GM13976 (cell line): ENCODE measurements at places on chromosomes 7 and 10.

GRCh38 chr7:143382126-143382790 is 1.1 kb downstream of the ZYX start:
- DNase-seq: peak; percentile 37

DNA sequence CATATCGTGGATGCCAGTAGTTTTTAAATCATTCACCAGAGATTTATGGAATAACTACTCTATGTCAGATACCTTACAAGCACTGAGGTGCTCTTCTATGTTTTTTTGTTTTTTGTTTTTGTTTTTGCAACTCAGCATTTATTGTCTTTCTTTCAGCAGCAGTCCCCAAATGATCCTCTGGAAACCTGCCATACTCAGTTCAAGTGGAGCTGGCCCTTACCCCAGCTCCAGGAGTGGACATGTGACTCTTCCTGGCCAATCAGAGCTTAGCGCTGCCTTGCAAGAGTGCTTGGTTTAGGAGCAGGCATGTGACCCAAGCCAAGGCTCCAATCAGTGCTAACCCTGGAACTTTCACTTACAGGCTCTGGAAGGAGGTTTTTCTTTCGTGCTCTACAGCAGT is 356.6 kb upstream of the ZMIZ1 start:
- DNase-seq: no peak

GRCh38 chr10:792792-793100 is 103.3 kb upstream of the DIP2C start:
- DNase-seq: no peak

DNA sequence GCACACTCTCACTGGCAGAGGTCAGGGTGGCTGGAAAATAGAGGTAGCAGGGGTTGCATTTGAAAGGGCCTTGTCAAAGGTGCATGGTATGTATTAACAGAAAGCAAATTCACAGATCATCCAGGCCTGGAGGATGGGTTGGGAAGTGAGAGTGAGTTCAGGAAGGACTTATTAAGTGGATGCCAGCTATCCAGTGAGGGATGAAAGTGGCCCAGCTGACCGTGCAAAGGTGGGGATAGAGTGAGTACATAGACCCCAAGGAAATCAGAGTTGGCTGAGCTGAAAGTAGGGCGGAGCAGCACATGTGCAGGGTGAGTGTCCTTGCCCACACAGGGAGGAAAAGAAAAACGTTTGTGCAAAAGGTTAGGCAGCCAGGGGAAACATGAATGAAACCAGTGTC is 58.1 kb downstream of the HECW1 start:
- no peak for DNase-seq

DNA sequence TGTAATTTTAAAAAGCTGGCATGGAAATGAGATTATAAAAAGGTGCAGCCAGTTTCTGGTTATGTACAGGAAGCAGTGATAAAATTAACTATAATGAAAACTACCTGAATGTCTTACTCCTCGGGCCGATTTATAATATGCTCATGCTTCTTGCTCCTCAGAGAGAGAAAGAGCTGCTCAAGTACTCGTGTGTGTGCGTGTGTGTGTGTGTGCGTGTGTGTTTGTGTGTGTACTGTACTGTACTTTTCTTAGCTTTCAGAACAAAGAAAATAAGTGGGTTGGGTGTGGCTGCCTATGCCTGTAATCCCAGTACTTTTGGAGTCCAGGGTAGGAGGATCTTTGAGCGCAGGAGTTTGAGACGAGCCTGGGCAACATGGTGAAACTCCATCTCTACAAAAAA is 96.6 kb upstream of the NMT2 start:
- no peak for DNase-seq

DNA sequence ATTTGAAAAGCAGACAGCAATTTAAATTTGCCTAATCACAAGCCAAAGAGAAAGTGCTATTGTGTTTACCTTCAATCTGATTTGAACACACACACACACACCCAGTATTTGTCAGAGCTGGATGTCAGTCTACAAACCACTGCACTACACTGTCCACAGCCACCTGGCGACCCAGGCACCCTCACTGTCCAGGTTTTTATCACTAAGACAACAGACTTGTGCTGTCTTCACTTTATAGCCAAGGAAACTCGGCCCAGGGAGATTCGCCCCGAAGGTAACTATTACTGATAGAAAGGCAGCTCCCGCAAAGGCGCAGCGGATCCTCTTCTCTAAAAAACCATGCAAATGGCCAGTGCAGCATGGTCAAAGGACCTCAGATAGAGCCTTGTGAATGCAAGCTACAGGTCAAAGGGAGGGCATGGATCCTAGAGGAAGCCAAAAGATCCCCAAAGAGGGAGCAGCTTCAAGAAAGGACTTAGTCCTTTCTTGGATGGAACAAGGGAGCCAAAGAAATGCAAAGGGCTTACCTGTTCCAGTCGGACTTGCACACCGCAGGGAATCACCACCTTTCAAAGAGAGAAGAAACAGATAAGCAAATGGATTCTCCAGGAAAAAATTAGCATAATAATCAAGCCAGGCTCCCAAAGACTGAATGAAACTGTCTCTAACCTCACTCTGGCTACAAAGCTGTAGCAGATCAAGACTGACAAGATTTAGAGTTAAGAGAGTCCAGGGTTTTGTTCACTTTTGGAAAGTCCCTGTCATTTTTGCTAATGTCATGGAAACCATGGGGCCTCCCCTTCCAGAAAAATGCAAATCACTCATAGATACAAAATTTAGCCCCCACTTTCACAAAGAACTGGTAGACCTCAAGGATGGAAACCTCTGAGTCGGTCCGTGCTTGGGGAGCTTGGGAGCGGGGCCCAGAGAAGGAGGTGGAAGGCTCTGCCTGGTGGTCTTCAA is 101.1 kb downstream of the TNS3 start:
- peak; percentile 78 for DNase-seq

DNA sequence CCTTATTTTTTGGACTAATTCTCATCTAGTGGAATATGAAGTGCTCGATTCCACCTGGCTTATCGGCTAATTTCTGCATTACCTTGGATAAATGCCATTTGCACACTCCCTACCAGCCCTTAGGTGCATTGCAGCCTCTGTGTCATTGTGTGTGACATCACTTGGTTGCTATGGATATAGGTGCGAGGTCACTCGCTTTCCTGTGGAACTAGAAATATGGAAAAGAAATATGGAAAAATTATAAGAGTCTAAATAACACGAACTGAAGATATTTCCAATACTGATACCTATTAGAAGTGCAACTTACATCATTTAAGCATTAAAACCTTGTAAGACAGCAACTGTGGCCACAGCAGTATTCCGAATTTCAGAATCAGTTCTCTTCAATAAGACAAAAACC is 2.0 kb downstream of the YWHAG start:
- no peak for DNase-seq

GRCh38 chr7:915291-916218 is 38.9 kb downstream of the ADAP1 start:
- DNase-seq: no peak

DNA sequence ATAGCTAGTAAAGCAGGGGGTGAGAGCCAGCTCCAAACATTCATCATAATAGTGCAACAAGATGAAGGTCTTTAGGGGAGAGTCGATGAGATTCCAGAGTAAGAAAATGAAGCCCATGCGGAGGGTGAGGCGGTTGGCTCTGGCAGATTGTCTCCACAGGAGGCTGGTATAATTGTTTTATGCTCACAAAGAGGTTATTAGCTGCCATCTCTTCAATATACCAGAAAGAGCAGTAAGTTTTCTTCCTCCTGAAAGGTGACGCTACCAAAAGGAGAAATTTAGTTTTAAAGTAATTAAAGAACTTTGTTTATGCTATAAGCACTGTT is 59.2 kb upstream of the KCNIP2 start:
- no peak for DNase-seq

GRCh38 chr7:124718032-124718766 is 47.4 kb downstream of the GPR37 start:
- DNase-seq: no peak

DNA sequence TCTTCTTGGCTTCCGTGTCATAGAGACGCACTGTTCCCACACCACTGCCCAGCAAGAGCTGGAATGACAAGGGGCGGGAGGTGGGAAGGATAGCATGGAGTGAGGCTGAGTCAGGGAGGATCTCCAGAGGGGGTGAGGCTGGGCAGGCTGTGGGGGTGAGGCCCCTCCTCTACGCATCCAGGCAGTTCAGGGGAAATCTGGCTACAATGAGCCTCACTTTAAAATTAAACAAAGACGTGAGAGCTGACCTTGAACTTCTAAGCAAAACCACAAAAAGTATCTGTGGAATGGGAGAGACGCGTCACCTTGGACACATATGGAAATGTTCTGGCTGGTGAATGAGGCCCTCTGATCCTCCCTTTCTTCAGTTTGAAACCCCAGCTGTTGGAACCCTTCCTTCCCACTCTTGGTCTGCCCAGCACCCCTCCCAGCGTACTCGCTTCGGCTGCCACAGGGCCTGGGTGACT is 17.7 kb downstream of the WDR91 start:
- no peak for DNase-seq

- DNase-seq: no peak
Measured at GRCh38 chr7:104650991-104651640, 322.7 kb downstream of the LHFPL3 start.

- DNase-seq: no peak
Measured at GRCh38 chr7:20651960-20652544, 36.6 kb downstream of the ABCB5 start.

- DNase-seq: no peak
Measured at GRCh38 chr10:110485541-110485940, 12.2 kb upstream of the DUSP5 start.

DNA sequence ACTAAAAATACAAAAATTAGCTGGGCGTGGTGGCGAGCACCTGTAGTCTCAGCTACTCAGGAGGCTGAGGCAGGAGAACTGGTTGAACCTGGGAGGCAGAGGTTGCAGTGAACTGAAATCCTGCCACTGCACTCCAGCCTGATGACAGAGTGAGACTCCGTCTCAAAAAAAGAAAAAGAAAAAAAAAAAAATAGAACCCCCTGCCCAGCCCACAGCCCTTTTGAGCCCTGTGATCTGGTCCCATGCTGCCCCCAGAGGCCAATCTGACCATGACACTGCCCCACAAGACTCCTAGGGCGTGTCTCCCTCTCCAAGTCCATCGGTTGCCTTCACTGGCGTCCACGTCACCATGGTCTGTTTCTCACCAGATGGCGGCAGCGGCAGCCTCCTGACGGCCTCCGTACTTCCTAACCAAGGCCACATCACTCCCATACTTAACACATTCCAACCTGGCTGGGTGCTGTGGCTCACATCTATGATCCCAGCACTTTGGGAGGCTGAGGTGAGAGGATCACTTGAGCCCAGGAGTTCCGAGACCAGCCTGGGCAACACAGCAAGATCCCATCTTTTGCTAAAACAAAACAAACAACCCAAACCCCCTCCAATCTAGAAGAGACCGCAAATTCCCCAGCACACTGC is 18.0 kb downstream of the STX1A start:
- peak; percentile 71 for DNase-seq

GRCh38 chr10:112024079-112024478 is 159.5 kb downstream of the GPAM start:
- no peak for DNase-seq

- DNase-seq: no peak
Measured at GRCh38 chr7:49479441-49479840, 294.0 kb upstream of the VWC2 start.

GRCh38 chr7:129908181-129908580 is 44.6 kb downstream of the UBE2H start:
- no peak for DNase-seq

DNA sequence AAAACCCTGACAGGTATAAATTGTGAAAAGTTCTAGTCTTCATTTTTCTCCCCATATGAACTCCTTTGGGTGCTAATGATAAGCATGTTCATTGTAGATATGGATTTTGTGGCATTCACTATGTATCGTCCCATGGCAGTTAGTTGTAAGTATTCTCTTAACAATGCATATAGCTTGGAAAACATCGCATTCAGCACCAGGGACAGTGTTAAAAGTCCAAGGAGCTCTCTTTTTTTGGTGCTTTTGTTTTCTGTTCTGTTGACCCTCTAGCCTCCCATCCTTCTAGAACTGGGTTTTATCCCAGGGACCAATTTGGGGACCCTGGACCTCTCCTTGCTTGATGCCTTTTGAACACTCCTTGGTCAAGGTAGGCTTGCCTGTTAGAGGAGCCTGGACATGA is 37.7 kb downstream of the INSYN2A start:
- no peak for DNase-seq

DNA sequence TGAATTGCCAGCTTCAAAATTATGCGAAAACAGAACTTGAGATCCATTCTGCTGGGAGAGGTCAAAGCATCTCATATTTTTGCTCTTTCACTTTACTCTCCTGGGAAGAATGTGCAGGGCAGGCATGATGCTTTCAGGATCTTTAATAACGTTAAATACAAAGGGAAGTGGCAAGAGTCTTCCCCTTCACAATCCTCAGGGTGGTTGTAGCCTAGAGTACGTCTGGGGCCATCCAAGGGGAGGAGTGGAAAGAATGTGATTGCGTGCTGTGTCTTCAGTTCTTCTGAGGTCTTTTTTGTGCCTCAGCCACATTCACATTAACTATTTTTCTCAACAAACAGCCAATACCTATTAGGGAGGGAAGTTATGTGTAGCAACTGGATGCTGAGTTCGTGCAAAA is 207.3 kb downstream of the HGF start:
- no peak for DNase-seq

DNA sequence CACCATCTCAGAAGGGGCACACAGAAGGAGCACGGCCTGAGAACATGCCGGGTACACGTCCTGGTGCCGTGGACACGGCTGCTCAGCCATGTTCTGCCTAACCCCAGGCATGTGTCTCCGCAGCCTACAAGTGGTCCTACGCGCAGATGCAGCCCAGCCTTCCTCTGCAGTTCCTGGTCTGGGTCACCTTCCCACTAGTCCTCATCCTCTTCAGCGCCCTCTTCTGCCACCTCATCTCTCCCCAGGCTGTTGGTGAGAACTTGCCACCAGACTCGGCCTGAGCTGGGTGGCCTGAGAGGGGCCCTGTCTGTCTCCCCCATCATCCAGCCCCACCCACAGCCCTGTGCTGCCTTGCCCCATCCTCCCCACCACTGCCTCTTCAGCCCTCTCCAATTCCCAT is 5.3 kb downstream of the CLCN1 start:
- DNase-seq: no peak

- DNase-seq: no peak
Measured at GRCh38 chr10:74637685-74638084, 188.7 kb upstream of the KAT6B start.
